ENCODE measurements at places on chromosomes 4 and X. TPM values are rescaled to one million over a fixed set of nuclear protein-coding genes. Genes with fewer than 3 reads are reported as not detected.
A peak's percentile ranks its signal among the peaks of the same experiment; 100 is the strongest.

DNA sequence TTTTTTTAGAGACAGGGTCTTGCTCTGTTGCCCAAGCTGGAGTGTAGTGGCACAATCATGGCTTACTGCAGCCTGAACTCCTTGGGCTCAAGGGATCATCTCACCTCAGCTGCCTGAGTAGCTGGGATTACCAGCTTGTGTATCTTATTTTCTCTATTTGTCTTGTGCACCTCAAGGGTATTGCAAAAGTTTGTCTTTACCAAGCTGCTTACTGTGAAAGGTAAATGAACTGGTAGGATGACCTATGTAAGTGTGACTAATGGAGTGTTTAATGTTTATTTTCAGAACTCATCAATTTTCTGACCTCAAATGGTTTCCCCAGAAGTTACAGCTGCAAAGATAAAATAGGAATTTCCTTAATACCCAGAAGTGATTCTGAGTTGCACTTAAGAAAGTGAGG, 5.3 kb upstream of the FGA start:
- H3K36me3 ChIP-seq: no peaks in the 10 kb centered on the region
- no peaks in the 10 kb centered on the region for H3K4me1 ChIP-seq
- H3K27ac ChIP-seq: no peak overlapping the region

GRCh38 chr4:122458625-122459024, 2.1 kb upstream of the IL2 start:
- H3K27ac ChIP-seq: no peak overlapping the region
- H3K36me3 ChIP-seq: no peaks in the 10 kb centered on the region
- H3K27me3 ChIP-seq: no peaks in the 10 kb centered on the region
- no peaks in the 10 kb centered on the region for H3K4me1 ChIP-seq
- no peak overlapping the region for H3K4me3 ChIP-seq

- H3K27me3 ChIP-seq: no peaks in the 10 kb centered on the region
- H3K36me3 ChIP-seq: no peaks in the 10 kb centered on the region
- H3K4me3 ChIP-seq: no peak overlapping the region
- H3K4me1 ChIP-seq: no peaks in the 10 kb centered on the region
- no peak for DNase-seq
Measured at GRCh38 chr4:162456106-162456505, 292.3 kb upstream of the FSTL5 start.

DNA sequence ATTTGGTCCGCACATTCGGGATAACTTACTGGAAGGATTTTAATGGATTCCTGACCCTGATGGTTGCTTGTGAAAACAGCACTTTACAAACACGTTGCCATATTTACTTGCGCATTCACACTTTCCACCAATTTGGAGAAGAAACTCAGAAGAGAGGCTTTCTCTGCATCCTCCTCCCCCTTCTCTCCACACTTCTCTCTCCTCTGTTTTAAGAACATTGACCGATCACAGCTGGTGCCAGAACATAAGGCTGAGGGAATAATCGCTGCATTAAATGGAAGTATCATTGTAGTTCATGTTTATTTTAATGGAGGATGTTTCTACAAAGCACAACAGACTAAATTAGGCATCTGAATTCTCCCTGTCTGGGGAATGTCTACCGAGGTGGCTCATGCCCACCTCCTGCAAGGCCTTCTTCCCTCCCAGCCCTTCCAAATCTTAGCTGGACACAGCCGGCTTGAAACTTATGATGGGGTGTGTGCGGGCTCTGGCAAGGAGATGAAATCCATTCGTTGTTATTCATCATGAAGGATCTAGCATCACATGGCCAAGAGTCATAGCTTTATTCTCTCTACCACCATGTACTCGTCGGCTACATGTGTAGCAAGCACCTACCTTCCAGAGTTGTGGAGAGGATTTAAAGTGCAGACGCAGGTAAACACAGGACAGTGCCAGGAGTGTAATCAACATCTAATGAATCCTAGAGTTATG, 204.1 kb downstream of the LDB2 start:
- peak; percentile 18 for DNase-seq
- no peaks in the 10 kb centered on the region for H3K36me3 ChIP-seq
- no peak overlapping the region for H3K27ac ChIP-seq

DNA sequence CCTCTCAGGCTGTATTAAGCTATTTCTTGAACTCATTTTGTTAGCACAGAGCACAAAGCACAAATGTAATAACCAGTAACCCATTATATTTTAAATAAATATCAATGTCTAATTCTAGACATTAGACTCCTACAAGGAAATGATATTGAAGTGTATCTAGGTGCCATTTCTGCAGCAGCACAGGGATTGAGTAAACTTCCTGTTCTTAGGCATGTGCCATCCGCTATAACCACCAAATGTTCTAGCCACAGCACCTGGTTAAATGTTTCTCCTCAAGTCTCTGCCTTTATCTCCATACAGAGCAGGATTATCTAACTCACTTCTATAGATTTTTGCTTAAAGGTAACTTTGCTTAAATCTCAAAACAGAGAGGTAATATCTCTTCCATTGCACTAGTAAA, 51.4 kb downstream of the SGMS2 start:
- H3K4me3 ChIP-seq: no peak overlapping the region
- H3K27ac ChIP-seq: no peak overlapping the region
- no peaks in the 10 kb centered on the region for H3K36me3 ChIP-seq
- DNase-seq: no peak

- no peaks in the 10 kb centered on the region for H3K36me3 ChIP-seq
- H3K4me3 ChIP-seq: no peak overlapping the region
- DNase-seq: no peak
- H3K4me1 ChIP-seq: no peaks in the 10 kb centered on the region
- H3K27ac ChIP-seq: no peak overlapping the region
Measured at GRCh38 chrX:542179-542578, 88.4 kb upstream of the SHOX start.

- H3K27me3 ChIP-seq: no peaks in the 10 kb centered on the region
- H3K27ac ChIP-seq: no peak overlapping the region
- no peak overlapping the region for H3K4me3 ChIP-seq
Measured at GRCh38 chr4:65249111-65249510, 421.2 kb downstream of the EPHA5 start.

DNA sequence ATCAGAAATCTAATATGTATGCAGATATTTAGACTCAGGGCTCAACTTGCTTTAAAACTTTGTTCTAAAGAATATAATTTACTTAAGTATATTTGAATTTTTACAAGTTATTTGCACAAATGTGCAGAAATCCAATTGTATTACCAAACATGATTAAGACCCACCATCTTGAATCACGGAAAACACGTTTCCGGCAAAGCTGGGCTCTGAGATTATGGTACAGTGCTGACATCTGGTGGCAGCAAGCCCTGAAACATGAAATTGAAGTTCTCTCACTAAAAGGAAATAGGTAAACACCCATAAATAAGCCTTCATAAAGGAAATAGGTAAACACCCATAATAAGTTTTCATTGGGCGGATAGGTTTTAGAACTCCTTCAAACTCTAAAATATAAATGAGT, 98.3 kb upstream of the MAOA start:
- DNase-seq: peak; percentile 67
- no peak overlapping the region for H3K27ac ChIP-seq

DNA sequence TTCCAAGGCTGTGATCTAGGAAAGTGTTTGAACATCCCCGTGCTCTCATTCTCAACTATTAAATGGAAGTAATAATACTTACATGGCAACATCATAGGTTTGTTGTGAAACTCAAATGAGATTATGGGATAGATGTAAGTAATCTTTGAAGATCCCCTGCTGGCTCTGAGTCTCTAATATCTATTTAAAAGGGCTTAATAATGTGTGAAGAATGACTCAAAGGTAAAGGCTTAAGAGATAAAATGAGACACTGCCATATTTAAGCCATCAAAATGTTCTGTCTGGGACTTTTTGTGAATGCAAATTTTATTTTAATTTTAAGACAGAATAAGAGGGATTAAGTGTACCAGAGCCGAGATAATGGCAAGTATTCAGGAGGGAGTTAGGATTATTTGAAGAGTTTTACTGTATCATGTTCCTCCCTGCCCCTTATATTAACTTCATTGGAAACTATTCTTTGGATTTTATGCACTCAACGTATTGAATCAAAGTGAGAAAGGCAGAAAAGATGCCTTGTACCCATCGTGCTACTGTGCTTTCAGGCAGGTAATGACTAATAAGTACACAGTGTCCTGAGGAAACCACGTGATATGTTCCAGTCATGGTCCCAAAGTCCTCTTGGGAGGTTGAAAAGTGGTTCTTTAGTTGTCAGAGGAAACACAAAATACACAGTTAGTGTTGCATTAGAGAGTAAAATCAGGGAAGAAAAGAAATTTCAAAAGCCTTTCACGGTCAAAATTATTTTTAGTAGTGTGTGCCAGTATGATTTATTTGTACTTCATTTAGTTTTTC, 192.4 kb downstream of the RBM46 start:
- no peaks in the 10 kb centered on the region for H3K36me3 ChIP-seq
- no peaks in the 10 kb centered on the region for H3K27me3 ChIP-seq
- H3K27ac ChIP-seq: no peak overlapping the region
- no peak for DNase-seq

GRCh38 chrX:22968494-22968893, 31.3 kb upstream of the DDX53 start:
- H3K27ac ChIP-seq: no peak overlapping the region
- H3K4me3 ChIP-seq: no peak overlapping the region
- no peak for DNase-seq
- H3K4me1 ChIP-seq: no peaks in the 10 kb centered on the region

GRCh38 chr4:158861766-158862165, 92.9 kb downstream of the FNIP2 start:
- H3K4me3 ChIP-seq: no peak overlapping the region
- peaks cover 44% of the 10 kb centered on the region for H3K36me3 ChIP-seq
- H3K27me3 ChIP-seq: no peaks in the 10 kb centered on the region
- H3K4me1 ChIP-seq: no peaks in the 10 kb centered on the region
- H3K27ac ChIP-seq: no peak overlapping the region

- no peaks in the 10 kb centered on the region for H3K27me3 ChIP-seq
- no peak overlapping the region for H3K4me3 ChIP-seq
- no peaks in the 10 kb centered on the region for H3K36me3 ChIP-seq
- H3K27ac ChIP-seq: no peak overlapping the region
- DNase-seq: no peak
- H3K4me1 ChIP-seq: no peaks in the 10 kb centered on the region
Measured at GRCh38 chr4:17771284-17771908, 10.0 kb downstream of the FAM184B start.

DNA sequence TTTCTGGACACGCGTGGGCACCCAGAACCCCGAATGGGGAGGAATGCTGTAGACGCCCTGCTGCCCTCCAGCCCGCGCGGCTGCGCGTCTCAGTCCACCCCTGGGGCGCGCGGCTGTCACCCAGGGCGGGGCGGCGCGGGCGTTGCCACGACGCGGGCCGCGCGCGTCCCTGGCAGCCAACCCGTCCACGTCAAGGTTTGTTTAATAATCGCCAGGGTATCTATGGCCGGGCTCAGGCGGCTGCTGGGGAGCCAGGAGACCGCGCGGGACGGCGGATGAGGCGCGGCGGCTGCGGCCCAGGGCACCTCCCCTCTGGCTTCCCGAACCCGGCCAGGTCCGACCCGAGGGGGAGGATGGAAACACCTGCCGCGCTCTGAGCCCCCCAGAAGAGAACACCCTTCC, at the start of gene SPATA18:
Gene SPATA18, plus strand, starts transcription at position 92 of the 402 bp plus-strand sequence. CDS start 401 bp downstream, outside the sequence.
- H3K27me3 ChIP-seq: peaks cover 6% of the 10 kb centered on the region
- peak within 1 kb of the TSS; percentile 84 for H3K4me3 ChIP-seq
- H3K27ac ChIP-seq: peak within 1 kb of the TSS; percentile 25
- no peaks in the 10 kb centered on the region for H3K36me3 ChIP-seq

DNA sequence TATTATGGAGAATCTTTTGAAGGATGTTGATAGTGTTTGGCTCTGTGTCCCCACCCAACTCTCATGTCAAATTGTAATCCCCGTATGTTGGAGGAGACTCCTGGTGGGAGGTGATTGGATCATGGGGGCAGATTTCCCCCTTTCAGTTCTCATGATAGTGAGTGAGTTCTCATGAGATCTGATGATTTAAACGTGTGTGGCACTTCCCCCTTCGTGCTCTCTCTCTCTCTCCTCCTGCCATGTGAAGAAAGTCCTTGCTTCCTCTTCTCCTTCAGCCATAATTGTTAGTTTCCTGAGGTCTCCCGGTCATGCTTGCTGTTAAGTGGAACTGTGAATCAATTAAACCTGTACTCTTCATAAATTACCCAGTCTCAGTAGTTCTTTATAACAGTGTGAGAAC, 166.1 kb upstream of the NUDT6 start:
- no peaks in the 10 kb centered on the region for H3K27me3 ChIP-seq
- H3K36me3 ChIP-seq: peaks cover 3% of the 10 kb centered on the region
- no peak overlapping the region for H3K27ac ChIP-seq
- DNase-seq: no peak

- H3K4me3 ChIP-seq: peak within 1 kb of the TSS; percentile 24
- H3K27me3 ChIP-seq: no peaks in the 10 kb centered on the region
- no peak for DNase-seq
- no peak within 1 kb of the TSS for H3K27ac ChIP-seq
- H3K36me3 ChIP-seq: no peaks in the 10 kb centered on the region
- H3K4me1 ChIP-seq: peaks cover 5% of the 10 kb centered on the region
Measured at GRCh38 chr4:186227221-186227620, at the start of gene KLKB1. Gene KLKB1, plus strand, starts transcription at chr4:186227507. Its CDS starts 689 bp downstream, at chr4:186228196.

DNA sequence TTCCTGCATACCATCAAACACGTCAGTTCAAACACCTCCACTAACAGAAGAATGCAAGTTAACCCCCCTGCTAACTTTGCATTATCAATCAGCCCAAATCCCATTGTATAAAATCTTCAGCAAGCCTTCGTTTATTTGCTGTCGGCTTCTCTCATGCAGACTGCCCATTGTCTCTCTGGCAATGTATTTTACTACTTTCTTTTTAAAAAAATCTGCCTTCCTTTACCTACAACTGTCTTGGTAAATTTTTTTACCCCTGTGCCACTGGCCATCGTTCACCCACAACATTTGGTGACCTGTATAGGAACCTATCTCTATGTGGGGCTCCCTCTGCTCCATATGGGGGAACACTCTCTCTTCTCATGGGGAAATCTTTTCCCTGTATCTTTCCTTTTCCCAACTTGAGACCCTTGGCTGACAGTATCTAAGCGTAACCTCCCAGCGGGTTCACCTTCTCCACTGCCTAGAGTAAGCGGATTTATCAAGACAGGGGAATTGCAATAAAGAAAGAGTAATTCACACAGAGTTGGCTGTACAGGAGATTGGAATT, 244.6 kb downstream of the CPXCR1 start:
- H3K27me3 ChIP-seq: no peaks in the 10 kb centered on the region
- DNase-seq: no peak
- no peaks in the 10 kb centered on the region for H3K4me1 ChIP-seq
- no peak overlapping the region for H3K4me3 ChIP-seq
- H3K27ac ChIP-seq: no peak overlapping the region

- no peaks in the 10 kb centered on the region for H3K36me3 ChIP-seq
- peak overlapping the region; percentile 88 for H3K4me3 ChIP-seq
- H3K27me3 ChIP-seq: no peaks in the 10 kb centered on the region
- peak; percentile 81 for DNase-seq
- peaks cover 18% of the 10 kb centered on the region for H3K4me1 ChIP-seq
Measured at GRCh38 chrX:78104447-78105176, 564 bp downstream of the PGK1 start.

Gene XG
- 0.50 TPM for total RNA-seq

Gene MAGEC1
- total RNA-seq: not detected

Gene SLC49A3
- 18.2 TPM for total RNA-seq

Gene UBA6
- 45.8 TPM for total RNA-seq

Gene CLDN22
- not detected for total RNA-seq

Gene FRMD7
- total RNA-seq: 0.19 TPM

Gene SOWAHD
- total RNA-seq: 1.3 TPM

Gene CLDN2
- 140 TPM for total RNA-seq
